ENCODE measurements at places on chromosomes 7 and 10.

DNA sequence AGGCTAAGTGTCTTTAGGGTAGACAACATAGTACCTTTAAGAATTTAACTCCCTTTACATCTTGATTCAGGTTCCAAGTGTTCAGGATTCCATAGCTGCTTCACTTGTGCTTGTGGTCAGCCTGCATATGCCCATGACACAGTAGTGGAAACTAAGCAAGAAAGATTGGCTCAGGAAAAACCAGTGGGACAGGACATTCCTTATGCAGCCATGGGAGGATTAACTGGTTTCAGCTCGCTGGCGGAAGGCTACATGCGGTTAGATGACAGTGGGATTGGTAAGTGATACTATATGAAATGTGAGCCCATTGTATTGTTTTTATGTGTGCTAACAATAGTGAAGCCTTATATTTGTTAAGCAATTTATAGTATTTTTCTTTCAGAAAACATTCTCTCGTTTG is 11.3 kb downstream of the FAM221A start:
- DNase-seq, result no peak

DNA sequence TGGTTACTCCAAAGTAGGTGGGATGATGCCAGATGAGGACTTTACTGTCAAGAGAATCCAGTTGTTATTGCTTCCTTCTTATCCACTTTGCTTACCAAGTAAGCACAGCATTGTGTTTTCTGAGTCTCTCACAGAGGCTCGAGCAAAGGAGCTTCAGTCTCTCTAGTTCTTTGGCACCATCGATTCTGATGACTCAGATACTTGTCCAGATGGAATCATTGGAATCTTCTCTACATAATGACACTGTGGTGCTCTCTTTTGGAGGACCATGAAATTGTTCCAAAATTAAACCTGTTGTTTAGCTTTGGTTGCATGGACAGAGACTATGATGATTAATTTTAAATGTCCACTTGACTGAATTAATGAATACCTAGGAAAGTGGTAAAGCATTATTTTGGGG is 132.6 kb downstream of the NXPH1 start:
- no peak for DNase-seq

DNA sequence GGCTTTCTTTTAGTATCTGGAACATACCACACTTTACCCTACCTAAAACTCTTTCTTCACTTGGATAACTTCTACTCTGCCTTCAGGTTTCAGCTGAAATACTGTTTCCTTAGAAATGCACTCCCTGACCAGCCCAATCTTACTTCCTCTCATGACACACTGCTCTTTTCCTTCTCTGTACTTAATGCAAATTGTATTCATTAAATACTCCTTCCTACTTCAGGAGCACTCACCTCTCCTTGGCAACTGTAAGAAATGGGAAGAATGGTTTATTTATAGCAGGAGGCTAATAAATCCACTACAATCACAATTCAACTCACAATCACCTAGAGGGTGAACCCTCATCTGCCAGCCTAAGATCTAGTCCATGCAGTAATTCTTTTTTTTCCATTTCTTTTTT is 15.2 kb downstream of the ZCWPW1 start:
- DNase-seq, result no peak

- no peak for DNase-seq
These were observed 4.3 kb upstream of the PPIF start for GRCh38 chr10:79342811-79343561.

- DNase-seq, result no peak
These were observed 432.9 kb downstream of the DNAJB6 start for GRCh38 chr7:157769526-157770215.

GRCh38 chr10:11525503-11525902 is 85.9 kb downstream of the USP6NL start:
- no peak for DNase-seq

- DNase-seq, result no peak
These were observed 753.3 kb downstream of the NXPH1 start for GRCh38 chr7:9186730-9187129.

- no peak for DNase-seq
These were observed 51.3 kb downstream of the ADK start for GRCh38 chr10:74202356-74202755.

- DNase-seq, result no peak
These were observed 427.1 kb upstream of the ZMIZ1 start for GRCh38 chr10:78641693-78642092.

GRCh38 chr7:151319189-151319588 is 22.4 kb upstream of the NUB1 start:
- DNase-seq, result no peak

DNA sequence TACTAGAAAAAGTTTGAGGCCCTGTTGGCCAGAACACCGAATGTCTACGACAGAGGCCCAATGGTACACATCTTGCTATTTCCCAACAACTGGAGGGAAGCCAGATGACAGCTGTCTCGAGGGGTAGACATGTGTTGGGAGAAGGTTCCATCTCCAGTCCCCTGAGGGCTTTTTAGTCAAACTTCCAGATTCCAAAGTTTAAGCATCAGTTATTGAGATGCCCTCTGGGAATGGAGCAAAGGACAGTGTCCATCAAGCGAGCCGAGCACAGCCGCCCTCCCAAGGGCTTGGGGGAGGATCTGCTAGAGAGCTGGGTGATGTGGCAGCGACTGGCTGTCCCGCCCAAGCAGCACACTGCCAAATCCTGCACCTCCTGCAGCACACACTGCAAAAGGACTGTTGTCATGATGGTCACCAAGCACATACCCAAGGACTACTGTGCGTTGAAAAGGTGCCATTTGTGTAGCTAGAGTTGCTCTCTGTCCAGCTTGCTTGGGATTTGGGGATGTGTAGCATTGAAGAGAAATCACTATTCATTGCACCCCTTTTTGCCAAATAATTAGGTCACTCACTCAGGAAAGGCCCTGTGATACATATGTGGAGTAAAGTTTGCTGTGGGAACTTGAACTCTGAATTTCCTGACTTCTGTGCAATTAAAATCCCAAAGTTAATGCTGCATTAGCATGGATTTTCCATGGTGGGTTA is 164.6 kb downstream of the TRIL start:
- no peak for DNase-seq
